Cerebellar nuclear complex (tissue), 1 donor: ENCODE measurements at places on chromosomes 6 and 20.

GRCh38 chr6:111687652-111688051 is 82.0 kb upstream of the TRAF3IP2 start:
- DNase-seq, result no peak

DNA sequence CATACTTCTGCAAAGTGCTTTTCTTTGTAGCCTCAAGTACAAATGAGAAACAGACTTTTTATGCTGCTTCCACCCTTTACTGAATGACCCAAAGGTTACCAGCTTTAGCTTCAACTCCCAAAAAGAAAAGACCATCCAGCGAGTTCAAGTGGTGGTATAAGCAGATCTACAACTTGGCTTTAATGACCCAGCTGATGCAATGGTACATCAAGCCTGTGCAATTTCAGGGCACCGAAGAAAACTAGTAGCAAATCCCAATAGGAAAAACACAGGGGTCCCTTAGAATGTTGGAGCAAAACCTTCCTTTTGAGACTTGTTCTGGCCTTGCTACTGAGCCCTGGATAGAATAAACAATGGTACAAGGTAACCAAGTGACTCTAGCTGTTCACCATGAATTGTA is 33.8 kb downstream of the STX7 start:
- DNase-seq, result no peak

DNA sequence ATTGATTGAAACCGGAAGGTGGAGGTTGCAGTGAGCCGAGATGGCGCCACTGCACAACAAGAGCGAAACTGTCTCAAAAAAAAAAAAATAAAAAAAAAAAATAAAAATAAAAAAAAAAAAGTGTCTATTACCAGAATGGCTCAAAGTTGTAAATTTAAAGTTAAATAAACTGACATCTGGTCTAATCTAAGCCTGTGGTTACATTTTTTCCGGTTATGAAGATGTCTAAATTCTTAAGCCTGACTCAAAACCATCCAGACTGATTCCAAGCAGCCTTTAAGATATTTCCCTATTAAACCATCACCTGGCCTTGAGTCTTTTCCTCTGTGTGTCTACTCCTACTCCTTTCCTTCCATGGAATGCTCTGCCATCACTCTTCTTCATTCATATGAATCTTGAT is 371.7 kb upstream of the RUNX2 start:
- DNase-seq, result no peak

DNA sequence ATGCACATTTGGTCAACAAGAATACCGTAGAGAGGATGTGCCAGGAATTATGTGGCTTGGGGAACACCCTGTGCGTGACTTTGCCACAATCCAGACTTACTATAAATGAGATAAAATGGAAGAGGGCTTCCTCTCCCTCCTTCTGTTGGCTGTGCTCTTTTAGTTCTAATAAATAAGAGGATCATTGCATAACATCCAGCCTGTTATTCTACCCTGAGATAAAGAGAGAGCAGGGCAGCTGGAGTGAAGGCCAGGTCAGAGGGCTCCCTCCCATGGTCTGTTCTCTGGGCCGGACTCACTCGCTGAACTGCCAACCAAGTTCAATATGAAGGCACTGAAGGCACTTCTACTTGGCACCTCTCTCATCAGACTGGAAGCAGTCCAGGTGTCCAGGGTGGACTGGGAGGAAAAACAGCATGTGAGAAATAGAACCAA is 91.7 kb downstream of the MTFR2 start:
- DNase-seq, result no peak
